ENCODE measurements at places on chromosomes 1 and 21.

GRCh38 chr1:24351918-24352627 is 32.9 kb downstream of the GRHL3 start:
- no peak for DNase-seq

- no peak for DNase-seq
Measured at GRCh38 chr1:117181630-117182041, 29.1 kb downstream of the VTCN1 start.

GRCh38 chr21:34205811-34206571 is 132.6 kb downstream of the MRPS6 start:
- no peak for DNase-seq

DNA sequence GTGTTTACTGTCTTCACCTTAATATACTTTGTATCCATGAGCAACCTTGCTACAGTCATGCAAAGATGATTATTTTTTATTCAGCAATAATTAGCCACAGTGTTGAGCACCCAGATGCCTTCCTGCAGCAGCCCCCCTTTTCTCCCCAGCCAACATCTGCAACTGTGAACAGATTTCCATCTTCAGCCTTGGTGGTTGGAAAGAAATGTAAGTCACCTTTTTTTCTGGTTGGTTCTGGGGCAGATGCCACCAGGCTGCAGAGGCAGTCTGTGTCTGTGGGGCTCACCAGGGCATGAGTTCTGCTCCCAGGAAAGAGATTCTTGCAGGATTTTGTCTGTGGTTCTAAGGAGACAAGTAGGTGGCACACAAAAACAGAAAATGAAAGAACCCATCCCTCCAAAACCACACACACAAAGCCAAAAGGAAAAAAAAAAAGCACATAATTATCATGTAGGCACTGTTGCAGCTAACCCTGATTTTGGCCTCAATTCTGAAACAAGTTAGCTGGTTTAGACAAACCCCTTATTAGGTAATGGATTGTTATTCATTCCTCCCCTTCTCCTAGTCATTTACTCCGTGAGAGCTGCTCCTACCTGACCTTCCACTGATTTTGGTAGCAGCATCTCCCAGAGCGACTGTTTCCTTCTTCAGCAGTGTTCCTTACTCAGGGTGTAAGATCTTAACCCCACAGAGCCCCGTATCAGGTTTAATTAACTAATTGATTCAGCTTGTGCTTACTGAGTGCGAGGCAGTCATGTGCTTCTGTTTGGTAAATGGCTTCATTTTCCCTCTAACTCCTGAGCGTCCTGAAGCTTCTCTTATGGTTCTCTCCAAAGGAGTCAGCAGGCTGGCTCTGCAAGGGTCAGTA is 36.5 kb downstream of the GALNT2 start:
- DNase-seq = no peak

GRCh38 chr1:7382971-7383370 is 388.1 kb upstream of the VAMP3 start:
- no peak for DNase-seq

- no peak for DNase-seq
Measured at GRCh38 chr1:54204199-54204598, 4.2 kb downstream of the MRPL37 start.

DNA sequence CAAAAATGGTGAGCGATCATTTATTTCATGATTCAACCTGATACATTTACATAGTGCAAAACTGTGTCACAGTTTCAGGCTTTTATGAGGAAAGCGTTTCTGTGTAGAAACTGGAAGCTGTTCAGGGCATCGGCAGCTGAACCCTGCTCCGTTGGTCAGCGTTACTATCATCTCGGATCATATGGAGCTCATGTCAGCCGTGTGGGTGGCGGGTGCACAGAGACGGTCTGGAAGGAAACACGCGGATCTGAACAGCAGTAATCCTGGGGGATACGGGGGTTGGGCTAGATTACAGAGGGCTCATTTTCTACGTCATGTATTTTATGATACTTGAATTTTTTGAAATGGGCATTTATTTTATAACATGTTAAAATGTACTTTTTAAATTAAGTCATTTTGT is 15.1 kb downstream of the C1orf174 start:
- DNase-seq = no peak

DNA sequence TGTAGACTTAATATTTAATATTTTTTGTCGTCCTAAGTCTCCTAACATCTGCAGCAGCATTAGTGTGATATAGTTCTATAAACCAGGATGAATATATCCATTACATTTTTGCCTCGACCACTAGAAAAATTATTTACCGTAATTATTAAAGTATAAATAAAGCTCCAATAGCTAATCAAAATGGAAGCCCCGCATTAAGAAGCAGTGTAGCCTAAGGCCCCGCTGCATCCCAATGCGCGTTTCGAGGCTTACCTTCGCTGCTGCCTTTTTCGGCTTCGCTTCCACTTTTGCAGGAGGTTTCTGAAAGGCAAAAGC is 891 bp downstream of the HMGN1 start:
- DNase-seq = no peak

DNA sequence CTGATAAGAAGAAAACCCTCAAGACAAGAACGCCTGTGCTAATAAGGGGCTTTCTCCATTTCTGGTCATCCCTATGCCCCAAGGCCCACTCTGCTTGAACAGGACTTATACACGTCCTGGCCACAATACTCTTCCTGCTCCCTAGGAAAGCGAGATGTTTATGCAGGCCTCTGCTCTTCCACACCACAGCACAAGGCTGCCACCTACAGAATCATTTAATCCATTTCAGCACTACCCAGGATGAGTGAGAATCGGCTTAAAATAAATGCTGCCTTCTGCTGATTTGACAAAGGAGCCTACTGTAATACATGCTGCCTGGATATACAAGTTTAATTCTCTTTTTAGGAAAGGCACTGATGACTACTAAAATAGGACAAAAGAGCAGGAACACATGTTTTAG is 29.4 kb downstream of the FRRS1 start:
- DNase-seq = no peak

DNA sequence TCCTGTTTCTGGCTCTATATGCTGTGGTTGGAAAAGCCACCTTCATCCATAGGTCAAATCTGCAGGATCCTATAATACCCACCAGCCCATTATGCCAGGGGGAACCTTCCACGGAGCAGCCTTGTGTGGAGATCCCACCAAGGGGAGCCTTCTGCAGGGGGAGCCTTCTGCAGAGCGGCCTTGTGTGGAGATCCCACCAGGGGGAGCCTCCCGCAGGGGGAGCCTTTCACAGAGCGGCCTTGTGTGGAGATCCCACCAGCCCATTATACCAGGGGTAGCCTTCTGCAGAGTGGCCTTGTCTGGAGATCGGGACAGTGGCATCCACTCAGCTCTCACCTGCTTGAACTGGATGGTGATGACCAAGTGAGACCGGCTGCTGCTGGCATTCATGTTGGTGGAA is 85.3 kb downstream of the SCCPDH start:
- no peak for DNase-seq

DNA sequence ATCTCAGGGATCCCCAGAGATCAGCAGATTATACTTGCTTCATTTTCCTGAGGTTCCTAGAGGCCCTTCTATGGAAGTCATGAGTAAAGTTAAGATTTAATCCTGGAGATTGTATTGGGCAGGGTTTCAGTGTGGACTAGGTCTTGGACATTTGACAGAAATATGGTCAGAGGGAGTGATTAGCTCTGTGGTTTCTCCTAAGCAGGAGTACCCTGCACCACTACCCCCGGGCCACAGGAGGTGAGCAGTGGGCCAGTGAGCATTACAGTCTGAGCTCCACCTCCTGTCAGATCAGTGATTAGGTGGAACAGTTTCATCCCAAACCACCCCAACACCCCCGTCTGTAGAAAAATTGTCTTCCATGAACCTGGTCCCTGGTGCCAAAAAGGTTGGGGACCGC is 43.2 kb downstream of the PHACTR4 start:
- no peak for DNase-seq

Data from stimulated activated CD4-positive, alpha-beta T cell treated with anti-CD3 and anti-CD28 coated beads, TNF-alpha, amount 100 ng/mL, for 4 hours (primary cell).